ENCODE measurements at places on chromosomes 12 and 14.
A peak's percentile ranks its signal among the peaks of the same experiment; 100 is the strongest.

- DNase-seq = no peak
Observed at GRCh38 chr14:23578560-23579310, at the start of gene JPH4. TSS of gene JPH4 (minus strand) at chr14:23578790. CDS start at chr14:23577453, 1,337 bp downstream.

GRCh38 chr12:132427174-132427768, 62.7 kb upstream of the FBRSL1 start:
- DNase-seq = no peak

DNA sequence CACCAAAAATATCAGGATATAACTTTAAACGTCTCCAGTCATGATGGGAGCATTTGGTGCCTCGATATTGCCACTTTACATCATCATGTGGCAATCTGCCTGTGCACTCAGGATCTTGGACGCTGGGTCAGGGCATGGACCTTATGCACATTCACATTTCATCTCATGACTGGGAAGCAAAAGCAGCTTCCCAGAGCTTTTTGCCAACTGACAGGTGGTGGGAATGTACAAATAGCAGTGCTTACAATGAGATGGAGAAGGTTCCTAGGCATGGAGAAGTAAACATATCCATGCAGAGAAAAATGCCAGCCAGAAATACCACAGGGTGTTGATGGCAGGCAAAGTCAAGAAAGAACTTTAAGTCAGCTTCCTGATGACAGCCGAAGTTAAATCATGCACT, 30.3 kb downstream of the EFCAB11 start:
- no peak for DNase-seq

- no peak for DNase-seq
Observed at GRCh38 chr12:2083008-2083407, 30.2 kb downstream of the CACNA1C start.

DNA sequence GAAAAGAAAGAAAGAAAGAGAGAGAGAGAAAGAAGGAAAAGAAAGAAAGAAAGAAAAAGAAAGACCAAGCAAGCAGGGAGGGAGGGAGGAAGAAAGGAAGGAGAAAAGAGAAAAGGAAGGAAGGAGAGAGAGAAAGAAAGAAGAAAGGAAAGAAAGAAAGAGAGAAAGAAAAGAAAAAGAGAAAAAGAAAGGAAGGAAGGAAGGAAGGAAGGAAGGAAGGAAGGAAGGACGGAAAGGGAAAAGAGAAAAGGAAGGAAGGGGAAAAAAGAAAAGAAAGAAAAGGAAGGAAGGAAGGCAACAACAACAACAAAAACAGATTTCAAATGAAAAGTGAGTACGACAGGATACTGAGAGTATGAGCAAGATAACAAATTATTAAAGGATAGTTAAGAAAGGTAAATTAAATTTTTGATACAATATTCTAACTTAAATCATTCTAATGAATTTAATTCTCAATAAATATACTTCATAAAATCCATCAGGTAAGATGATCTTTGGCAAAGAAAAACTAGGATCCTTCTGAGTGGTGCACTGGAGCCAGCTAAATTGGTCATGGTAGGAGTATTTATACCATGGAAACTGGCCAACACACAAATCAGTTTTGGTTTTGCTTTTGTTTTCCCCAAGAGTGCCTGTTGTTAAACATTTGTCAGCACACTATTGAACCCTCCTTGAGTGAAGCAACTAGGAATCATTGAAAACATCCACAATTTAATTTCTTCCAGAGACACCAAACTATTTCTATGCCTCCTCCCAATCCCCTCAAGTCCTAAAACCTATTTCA, 56.1 kb upstream of the DYRK2 start:
- DNase-seq = peak; percentile 25

- no peak for DNase-seq
Observed at GRCh38 chr14:72678356-72678755, 215.5 kb downstream of the DPF3 start.

- DNase-seq = no peak
Observed at GRCh38 chr12:123384994-123385376, 1.1 kb downstream of the KMT5A start.

GRCh38 chr12:1566449-1567135, 27.8 kb downstream of the FBXL14 start:
- DNase-seq = no peak

GRCh38 chr14:73261520-73262426, 24.5 kb downstream of the PAPLN start:
- DNase-seq = no peak

GRCh38 chr12:80173083-80173864, 73.9 kb downstream of the OTOGL start:
- no peak for DNase-seq

- no peak for DNase-seq
Observed at GRCh38 chr14:62796431-62796830, 248.8 kb downstream of the KCNH5 start.

- no peak for DNase-seq
Observed at GRCh38 chr12:20722142-20722541, 27.0 kb downstream of the SLCO1C1 start.

DNA sequence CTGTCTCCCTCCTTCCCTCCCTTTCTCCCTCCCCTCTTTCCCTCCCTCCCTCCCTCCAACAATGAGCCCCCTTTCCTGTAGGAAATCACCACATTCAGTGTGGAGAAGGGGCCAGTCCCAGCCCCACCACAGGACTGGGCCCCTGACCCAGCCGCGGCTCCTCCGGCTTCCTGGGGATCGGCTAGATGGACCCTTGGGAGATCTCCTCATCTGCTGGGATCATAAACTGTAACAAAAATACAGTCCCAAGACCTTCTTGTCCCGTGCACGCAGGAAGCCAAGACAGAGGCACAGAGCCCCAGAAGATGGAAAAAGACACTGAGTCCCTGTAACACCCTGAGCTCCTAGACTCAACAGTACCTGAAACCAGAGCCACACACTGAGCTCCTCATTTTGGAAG, 23.9 kb downstream of the DIO3 start:
- DNase-seq = no peak

DNA sequence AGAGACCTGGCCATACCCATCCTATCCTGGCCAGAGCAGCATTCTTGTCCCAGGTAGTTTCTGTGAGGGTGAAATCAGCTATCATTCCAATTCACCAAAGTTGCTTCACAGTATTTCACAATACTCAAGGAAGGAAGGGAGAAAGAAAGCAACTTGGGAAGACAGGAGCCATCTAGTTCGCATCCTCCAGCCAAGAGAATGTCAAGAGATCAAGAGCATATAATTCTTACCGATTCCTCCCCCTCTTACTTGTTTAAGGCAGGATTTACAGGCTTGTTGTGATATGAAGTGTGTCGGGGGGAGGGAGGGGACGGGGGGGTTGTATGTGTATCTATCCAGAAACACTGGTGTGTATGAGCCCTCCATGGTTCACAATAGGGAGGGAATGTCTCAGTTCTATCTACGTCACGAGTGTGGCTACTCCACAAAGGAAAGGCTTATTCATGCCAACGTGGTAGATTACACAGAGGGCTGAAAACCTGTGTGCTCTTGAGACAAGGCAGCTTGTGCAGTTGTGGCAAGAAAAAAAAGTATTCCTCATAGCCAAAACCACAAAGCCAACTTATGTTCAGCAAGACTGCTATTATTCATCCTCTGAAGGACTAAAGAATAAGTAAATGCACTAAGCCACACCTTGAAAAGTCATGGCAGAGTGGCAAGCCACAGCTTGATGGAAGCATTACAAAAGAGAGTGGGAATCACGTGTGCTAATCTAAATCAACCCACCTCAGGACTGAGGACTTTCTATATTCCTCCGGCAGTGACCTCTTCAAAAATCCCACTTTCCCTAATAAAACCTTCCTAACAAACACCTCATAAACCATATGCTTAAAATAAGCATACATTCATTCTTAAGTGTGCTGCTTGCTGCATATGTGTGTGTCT, 35.0 kb downstream of the CORO1C start:
- no peak for DNase-seq

DNA sequence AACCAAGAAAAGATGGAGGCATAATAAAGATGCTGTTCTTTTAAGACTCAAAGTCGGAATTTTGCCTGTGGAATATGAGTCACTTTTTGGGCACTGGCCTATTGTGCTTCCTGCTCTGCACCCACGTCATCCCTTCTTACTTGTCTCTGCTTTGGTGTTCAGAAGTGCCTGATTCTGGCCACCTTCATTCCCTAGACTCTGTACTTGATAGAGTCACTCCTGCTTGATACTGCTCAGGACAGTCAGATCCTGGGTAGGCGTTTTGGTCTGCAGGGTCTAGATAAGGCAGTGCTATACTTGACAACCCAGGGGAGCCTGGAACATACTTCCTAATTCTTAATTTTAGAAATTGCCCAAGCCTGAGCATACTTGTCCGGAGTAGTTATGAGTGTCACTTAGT, 1.9 kb downstream of the LRRK2 start:
- peak; percentile 76 for DNase-seq

DNA sequence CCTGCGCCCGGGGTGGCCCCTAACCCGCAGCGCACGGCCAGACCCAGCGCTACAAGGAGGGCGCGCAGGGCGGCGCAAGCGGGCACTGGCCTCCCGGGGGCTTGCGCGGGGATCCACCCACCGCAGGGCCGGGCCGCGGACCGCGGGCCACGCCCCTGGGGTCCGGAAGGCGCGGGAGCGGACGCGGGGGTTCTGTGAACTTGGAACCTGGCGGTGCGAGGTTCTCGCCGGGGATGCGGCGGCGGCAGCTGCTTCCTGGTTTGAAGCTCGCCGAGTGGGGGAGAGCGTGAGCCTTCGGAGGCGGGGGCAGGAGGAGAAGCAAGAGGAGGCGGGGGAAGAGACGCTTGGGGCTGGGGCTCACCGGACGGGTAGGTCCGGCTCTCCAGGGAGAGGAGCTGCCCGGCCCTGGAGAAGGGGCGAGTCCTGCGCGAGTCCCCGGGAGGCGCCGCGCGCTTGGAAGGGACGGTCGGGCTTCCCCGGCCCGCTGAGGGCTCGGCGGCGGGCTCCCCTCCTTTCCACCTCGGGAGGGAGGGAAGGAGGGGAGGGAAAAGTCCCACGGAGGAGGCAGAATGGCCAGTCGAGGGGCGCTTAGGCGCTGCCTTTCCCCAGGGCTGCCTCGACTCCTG, at the start of gene PRKCH:
Gene PRKCH (plus strand): TSS at position 195 of the 626 bp plus-strand sequence. CDS start 523 bp downstream, outside the sequence.
- DNase-seq = peak; percentile 63

DNA sequence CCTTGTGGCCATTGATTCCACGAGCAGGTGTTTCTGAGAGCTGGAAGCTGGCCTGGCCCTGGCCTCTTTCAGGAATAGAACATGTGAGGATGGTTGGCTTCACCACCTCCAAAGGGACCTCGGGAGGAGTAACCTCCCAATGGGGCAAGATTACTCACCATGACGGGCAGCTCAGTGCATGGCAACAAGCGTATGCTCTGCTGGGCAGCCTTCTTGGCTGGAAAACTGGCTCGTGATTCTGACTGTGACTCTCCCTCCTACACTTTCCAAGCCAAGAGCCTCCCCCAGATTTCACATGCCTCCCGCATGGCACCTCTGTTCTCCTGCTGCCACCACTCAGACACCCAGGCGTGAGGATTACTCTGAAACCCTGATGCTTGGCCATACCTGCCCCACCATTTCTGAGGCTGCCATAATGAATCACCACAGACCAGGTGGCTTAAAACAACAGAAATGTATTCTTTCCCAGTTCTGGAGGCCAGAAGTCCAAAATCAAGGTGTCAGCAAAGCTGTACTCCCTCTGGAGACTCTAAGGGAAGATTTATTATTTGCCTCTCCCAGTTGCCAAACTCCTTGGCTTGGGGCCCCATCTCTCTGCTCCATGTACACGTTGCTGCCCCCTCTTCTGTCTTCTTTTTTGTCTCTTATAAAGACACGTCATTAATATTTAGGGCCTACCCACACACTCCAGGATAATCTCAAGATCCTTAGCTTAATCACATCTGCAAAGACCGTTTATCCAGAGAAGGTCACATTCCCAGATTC, 215.9 kb downstream of the CHST11 start:
- peak; percentile 87 for DNase-seq

GRCh38 chr14:24954037-24954699, 95.8 kb downstream of the STXBP6 start:
- no peak for DNase-seq

- DNase-seq = peak; percentile 18
Observed at GRCh38 chr12:88388566-88389540, 191.4 kb downstream of the KITLG start.
